Hepatocyte (in vitro differentiated cells): ENCODE measurements at places on chromosomes 4 and X. TPM values are rescaled to one million over a fixed set of nuclear protein-coding genes. Genes with fewer than 3 reads are reported as not detected.

GRCh38 chrX:56969559-56969958 is 25.8 kb downstream of the SPIN3 start:
- DNase-seq: no peak

- no peak for DNase-seq
These were observed 148.8 kb downstream of the MGST2 start for GRCh38 chr4:139814323-139815015.

DNA sequence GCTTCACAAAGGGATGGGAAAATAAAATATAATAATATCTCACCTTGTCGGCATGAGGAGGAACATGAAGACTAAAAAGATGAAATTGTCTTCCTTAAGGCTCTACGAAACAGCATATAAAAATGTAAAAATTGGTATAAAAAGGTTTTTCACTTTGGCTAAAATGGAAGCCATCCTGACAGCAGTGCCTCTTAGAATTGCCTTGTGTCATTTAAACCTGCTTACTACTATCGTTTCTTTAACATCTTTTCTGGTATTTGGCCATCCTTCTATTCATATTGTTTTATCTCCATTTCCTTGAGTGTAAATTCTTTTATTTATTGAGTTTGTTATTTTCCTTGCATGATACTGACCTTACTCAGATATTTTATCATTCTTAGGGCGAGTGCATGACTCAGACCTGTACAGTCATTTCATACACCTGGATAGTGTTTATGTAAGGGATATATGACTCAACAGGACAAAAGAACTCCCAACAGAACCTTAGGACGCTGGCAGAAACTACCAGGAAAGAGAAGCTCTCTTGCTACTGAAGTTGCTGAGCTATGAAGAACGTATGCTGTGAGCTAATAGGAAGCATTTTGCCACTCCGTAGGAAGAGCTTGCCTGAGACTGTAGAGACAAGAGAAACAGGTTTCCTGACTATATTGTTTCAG is 5.8 kb upstream of the CDKN2AIP start:
- peak; percentile 79 for DNase-seq

GRCh38 chr4:186676531-186677161 is 47.0 kb downstream of the FAT1 start:
- DNase-seq: peak; percentile 36

DNA sequence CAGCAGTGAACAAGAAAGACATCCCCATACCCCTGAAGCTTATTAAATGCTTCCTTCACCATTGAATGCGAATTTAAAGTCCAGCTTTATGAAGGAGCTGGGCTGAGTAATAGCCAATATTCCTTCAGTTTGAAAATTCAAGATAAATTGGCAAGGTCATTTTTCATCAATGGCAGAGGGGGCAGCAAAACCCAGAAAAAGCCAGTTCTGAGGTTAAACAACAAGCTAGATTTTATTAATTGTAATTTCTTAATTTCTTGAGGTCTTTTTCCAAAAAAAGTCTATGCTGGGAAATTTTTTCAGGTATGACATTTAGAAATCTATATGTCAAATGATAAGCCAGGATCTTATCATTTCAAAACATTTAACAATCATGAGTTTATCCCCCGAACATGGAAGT is 808.9 kb downstream of the RPA4 start:
- DNase-seq: no peak

DNA sequence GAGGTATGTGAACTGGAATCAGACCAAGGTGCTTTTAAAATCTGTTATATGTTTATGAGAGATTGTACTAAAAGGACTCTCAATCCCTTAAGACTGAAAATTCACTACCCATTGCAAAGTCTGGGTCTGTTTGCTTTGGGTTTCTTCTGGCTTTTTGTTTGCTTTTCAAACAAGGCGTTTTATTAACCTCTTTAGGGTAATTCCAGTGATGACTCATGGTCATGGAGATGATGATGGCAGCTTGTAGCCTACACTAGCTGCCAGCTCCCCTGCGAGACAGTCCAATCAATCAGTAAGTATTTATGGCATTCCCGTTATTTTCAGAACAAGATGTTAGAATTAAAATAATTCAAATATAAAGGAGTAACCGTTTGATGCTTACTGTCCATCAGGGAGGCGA is 643.8 kb upstream of the FTHL17 start:
- DNase-seq: peak; percentile 23

- DNase-seq: peak; percentile 21
These were observed 146.8 kb upstream of the USP9X start for GRCh38 chrX:40938423-40938822.

- DNase-seq: no peak
These were observed 317.3 kb downstream of the PPP1R2C start for GRCh38 chrX:42460706-42461105.

DNA sequence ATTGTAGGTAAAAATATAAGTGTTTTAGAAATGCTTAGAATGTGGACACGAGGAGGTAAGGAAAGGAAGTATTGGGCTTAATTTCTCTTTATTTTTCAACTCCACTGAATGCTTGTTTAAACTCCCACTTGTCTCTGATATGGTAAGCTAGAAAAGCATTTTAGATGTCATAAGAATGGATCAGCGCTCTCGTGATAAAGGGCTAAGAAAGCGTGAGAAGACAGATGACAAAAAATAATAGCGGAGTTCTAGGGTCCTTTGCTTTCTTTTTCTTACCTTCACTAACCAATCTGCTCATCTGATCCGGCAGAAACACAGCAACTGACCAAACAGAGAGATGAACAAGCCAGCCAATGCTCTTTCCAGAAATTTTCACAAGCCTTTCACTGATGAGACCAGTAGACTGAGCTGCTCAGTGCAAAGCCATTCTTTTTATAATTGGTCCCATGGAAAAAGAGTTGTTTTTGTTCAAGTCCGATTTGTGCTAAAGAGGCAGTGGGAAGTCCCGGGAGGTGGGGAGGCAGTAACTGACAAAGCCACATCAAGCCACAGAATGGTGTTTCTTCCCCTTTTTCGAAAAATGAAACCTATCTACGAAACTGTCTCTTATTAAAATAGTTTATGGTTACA is at the start of gene TASL:
TASL (minus strand) TSS at position 405 of the 630 bp plus-strand sequence. CDS start 17,411 bp downstream, outside the sequence.
- no peak for DNase-seq

GRCh38 chr4:94238160-94238559 is 30.5 kb downstream of the SMARCAD1 start:
- DNase-seq: peak; percentile 15

DNA sequence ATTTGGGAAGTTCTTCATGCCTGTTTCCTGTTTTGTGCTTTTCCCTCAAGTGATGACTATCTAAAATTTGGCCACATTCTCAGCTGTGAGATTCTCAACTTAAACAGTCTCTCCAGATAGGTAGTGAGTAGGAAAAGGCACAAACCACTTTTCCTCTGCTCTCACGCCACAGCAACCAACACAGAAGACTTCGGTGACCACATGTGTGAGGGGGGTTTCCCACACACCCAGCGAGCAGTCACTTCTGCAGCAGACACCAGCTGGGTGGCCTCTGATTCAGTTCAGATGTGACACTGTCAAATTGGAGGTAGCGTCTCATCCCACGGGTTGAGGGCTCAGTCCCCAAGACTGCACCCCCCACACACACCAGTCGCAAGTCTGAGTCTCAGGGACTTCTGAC is 25.1 kb upstream of the CLDN34 start:
- DNase-seq: no peak

DNA sequence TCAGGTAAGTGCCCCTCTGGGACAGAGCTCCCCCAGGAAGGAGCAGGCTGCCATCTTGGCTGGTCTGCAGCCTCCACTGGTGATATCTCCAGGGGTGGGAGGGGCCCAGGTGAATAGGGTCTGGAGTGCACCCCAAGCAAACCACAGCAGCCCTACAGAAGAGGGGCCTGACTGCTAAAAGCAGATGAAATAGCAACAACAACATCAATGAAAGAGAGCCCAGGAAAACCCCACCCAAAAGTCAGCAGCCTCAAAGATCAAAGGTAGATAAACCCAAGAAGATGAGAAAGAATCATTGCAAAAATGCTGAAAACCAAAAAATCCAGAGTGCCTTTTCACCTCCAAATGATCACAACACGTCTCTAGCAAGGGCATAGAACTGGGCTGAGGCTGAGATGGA is 92.5 kb upstream of the PAGE3 start:
- DNase-seq: no peak

DNA sequence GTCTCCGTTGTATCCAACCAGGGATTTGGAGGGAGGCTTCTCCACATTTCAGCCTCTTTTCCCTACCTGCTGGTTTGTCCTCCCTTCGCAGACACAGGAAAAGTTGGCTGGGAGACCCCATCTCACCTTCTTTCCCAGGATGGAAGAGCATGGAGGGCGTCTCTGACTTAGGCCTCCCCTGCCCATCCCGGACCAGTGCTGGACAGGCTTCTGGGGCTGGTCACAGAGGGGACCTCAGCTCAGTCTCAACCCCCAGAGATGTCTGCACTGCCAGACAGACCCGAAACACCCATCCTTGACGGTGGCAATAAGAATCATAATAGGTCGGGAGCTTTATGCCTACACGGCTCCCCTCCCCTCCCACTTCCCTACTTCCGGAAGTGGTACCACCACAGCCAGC is 1.6 kb downstream of the WFS1 start:
- DNase-seq: no peak

- DNase-seq: no peak
These were observed 129.5 kb upstream of the INPP4B start for GRCh38 chr4:142975618-142976017.

DNA sequence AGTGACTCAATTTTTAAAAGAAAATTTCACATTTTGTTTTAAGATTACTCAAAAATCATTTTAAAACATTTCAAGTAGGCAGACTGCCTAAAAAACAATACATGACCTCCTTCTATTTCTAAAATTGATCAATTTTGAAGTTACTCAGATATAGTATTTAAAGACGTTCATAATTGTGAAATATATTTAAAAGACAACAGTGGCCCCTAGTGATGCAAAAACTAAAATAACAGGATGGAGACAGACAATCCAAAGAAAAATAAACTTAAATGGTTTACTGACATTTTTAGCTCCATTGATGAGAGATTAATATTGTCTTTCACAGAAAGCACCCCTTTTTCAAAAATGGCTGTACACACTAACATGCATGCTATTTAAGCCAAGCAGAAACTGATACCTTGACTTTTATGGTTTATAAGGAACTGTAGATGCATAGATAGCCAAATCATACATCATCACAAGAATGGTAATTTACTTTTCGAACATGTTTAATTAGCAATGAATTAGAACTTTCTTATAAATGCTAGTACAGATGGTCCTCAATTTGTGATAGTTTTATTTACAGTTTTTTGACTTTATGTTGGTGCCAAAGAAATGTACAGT is 69.8 kb upstream of the FAT4 start:
- DNase-seq: peak; percentile 15

GRCh38 chr4:18463987-18464559 is 442.5 kb upstream of the LCORL start:
- no peak for DNase-seq

DNA sequence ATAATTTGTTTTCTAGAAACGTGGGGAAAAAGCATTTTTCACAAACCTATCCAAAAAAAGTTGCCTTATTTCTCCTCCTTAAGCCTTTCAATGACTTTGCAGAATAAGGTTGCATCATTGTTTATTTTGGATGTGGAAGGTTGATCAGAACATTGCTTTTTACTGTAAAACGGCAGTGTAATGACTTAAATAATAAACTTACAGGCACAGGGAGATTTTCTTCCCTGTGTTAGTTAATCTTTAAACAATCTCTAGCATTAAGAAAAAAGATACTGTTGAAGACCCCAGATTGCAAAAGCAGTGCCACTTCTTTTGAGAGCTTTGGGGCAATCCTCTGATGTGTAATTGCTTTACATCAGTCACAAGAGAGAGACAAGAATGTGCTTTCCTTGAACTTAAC is 153.4 kb downstream of the ARX start:
- no peak for DNase-seq

GRCh38 chr4:7403001-7403400 is 31.7 kb downstream of the PSAPL1 start:
- no peak for DNase-seq

DNA sequence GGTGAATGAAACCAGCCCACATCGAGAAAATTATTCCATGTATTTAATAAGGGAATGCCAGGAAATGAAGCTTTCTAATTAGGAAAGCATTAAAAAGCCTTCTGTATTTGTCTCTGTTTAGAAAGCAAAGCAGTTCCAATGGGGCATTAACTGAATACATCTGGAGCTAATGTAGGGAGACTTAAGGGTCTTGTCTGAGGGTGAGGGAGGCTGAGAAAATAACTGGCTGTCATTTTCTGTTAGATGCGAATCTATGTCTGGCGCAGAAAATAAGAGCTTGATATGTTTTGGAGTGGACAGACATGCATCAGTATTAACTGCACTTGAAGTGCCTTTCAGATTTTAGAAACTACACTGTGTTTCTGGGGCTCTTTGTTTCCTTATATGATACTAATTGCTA is 111.3 kb downstream of the KLHL8 start:
- DNase-seq: no peak

DNA sequence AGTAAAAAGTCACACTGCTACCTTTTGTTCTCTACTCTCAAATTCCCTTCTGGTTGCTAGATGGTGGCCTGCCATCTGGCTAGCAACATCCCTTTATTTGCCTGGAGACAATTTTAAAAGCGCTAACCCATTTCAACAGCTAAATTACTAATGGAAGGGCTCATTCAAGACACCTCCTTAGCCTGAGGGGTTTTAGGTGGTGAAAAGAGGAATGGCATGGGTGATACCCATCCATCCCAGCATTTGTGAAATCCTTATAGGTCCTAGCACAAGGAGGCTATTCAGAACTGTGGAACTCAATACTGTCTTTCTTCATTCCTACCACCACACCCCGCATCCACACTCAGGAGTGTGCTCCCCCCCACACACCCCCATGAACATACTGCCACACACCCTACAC is 33.5 kb downstream of the ARHGEF9 start:
- DNase-seq: no peak

- peak; percentile 42 for DNase-seq
These were observed 157.6 kb downstream of the RASL11B start for GRCh38 chr4:53019485-53020382.

The ETDA gene
- total RNA-seq: not detected in 2 replicates

The HOPX gene
- total RNA-seq: 17.7 and 20.8 TPM in 2 replicates

The HERC5 gene
- 2.4 and 2.8 TPM in 2 replicates for total RNA-seq

The XK gene
- total RNA-seq: 2.9 and 3.5 TPM in 2 replicates

The VMA21 gene
- total RNA-seq: 43.0 and 46.8 TPM in 2 replicates

The STOX2 gene
- total RNA-seq: 7.5 and 7.9 TPM in 2 replicates

The UGT8 gene
- 39.3 and 47.2 TPM in 2 replicates for total RNA-seq

The PLK4 gene
- total RNA-seq: 5.3 and 5.7 TPM in 2 replicates

The TMEM255A gene
- total RNA-seq: 0.44 and 0.77 TPM in 2 replicates

The SLC38A5 gene
- total RNA-seq: 17.8 and 24.0 TPM in 2 replicates

The ATP1B4 gene
- total RNA-seq: not detected in 2 replicates

The PFKFB1 gene
- 1.5 and 2.1 TPM in 2 replicates for total RNA-seq

The GAGE13 gene
- not detected in 2 replicates for total RNA-seq

The NEUROG2 gene
- total RNA-seq: 0.20 TPM in 1 of 2 replicates, not detected in the other

The GPR119 gene
- 1.4 TPM in 1 of 2 replicates, not detected in the other for total RNA-seq

The SMIM10 gene
- total RNA-seq: 3.2 and 4.4 TPM in 2 replicates

The SULT1B1 gene
- 46.5 and 53.8 TPM in 2 replicates for total RNA-seq

The RAB33A gene
- total RNA-seq: 2.8 and 3.0 TPM in 2 replicates

The TMSB15B gene
- 6.6 and 6.8 TPM in 2 replicates for total RNA-seq

The TLR6 gene
- 1.1 and 2.6 TPM in 2 replicates for total RNA-seq

The HTRA3 gene
- 17.7 and 19.4 TPM in 2 replicates for total RNA-seq
